ENCODE measurements at places on chromosomes 1 and 21. TPM values are rescaled to one million over a fixed set of nuclear protein-coding genes. Genes with fewer than 3 reads are reported as not detected.

DNA sequence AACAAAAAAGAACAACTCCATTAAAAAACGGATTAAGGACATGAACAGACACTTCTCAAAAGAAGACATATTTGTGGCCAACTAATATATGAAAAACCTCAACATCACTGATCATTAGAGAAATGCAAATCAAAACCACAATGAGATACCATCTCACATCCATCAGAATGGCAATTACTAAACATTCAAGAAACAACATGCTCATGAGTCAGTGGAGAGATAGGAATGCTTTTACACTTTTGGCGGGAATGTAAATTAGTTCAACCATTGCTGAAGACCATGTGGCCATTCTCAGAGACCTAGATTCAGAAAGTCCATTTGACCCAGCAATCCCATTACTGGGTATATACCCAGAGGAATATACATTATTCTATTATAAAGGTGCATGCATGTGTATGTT, 1442.6 kb upstream of the B3GALT2 start:
- DNase-seq: no peak

The HIVEP3 gene
- total RNA-seq: 1.8 TPM

The DMRTA2 gene
- total RNA-seq: 0.43 TPM

DNA sequence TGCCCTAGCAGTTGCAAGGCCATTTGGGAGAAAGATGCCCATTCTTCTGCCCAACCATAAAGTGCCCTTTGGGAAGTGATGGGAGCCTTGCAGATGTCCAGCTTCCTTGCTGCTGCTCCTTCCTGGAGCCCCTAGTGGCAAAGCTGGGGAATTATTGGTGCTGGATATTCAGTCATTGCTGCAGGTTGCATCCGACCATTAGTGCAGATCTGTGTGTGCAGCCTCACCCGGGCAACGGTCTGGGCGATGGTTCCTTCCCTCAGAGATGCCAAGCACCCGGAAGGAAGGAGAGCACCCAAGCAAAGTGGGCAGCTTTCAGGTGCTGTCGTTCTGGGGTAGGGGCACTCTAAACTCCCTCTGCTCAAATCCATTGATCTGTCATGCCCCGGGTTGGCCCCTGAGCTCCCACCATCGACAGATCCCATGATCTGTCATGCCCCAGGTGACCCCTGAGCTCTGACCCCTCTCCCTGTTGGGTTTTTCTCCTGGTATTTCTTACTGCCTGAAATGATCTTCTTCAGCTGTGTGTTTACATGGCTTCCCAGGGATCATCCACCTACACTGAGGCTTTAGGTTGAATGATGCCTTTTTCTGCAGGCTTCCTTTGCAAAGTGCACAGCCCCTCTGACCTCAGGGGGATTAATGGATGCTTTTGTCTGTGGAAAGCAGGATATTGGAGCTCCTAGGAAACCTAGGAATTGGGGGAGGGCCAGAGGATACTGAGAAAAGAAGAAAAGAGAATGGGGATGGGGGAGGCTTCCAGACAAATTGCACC, 467.5 kb downstream of the PTPRU start:
- peak; percentile 46 for DNase-seq

DNA sequence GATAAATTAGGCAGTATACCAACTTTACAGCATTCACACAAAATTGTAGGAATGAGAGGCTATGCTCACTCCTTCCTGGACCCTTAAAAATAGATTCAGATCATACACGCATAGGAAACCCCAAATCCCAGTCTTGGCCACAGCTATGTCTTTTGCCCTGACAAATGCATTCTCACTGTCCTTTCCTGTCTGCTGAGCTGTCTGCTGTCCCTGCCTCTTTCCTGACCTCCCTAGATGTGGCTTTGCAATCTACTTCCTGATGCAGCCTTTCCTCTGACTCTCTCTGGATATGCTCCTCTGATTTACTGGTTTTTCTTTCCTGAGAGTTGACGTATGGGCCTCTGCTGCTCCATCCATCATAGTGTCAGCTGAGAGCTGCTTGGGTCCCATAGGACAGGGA, 59.8 kb upstream of the SLC35F3 start:
- no peak for DNase-seq

DNA sequence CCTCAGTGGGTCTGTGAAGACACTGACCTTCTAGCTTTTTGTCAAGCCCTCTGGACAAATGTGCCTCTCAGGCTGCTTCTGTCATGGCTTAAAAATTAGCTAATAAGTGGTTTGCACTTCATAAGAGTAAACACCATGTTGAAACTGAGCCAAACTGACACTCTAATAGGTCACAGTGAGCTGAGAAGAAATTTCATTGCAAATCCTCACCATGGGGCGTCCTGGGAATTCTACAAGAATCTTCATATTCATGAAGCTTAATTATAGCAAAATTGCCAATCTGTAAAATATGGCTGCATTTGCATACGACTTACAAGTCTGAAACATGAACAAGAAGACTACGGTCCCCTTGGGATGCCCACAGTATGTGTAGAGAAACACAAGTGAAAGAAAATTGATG, 188.6 kb downstream of the DSCAM start:
- no peak for DNase-seq

Measured in myocyte (in vitro differentiated cells).